ENCODE measurements at places on chromosomes 4 and X. TPM values are rescaled to one million over a fixed set of nuclear protein-coding genes. Genes with fewer than 3 reads are reported as not detected.
A peak's percentile ranks its signal among the peaks of the same experiment; 100 is the strongest.

DNA sequence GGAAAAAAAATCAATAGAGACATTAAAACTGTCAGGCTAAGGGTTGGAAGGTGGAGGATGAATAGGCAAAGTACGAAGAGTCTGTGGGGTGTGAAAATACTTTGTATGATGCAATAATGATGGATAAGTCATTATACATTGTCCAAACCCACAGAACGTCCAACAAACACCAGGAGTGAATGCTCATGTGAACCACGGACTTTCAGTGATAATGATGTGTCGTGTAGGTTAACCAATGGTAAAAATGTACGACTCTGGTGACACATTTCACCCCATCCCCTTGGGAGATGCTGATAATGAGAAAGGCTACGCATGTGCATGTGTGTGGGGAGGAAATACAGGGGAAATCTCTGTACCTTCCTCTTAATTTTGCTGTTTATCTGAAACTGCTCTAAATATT is 665.2 kb downstream of the FAT4 start:
- DNase-seq, result no peak
- H3K4me1 ChIP-seq, result no peaks in the 10 kb centered on the region
- H3K27ac ChIP-seq, result no peak overlapping the region
- no peak overlapping the region for H3K4me3 ChIP-seq
- no peaks in the 10 kb centered on the region for H3K36me3 ChIP-seq

DNA sequence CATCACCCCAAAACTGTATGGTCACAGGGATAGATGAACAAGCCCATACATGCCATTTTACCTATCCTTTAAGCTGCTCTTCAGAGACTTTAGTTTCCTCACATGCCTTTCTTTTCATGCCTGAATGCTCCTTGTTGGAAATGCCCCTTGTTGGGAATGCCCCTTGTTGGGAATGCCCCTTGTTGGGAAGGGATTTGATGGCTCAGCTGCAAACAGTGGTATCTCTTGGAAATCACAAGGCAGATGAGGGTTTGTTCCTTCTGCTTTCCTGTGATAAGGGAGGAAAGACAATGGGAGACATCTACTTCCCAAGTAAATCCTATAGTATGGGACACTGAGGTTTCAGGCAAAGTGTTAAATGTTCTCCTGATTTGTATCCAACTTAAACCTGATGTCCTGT is 11.5 kb downstream of the CXCL2 start:
- no peaks in the 10 kb centered on the region for H3K4me1 ChIP-seq
- H3K27ac ChIP-seq, result no peak overlapping the region
- no peak overlapping the region for H3K4me3 ChIP-seq
- peaks cover 9% of the 10 kb centered on the region for H3K27me3 ChIP-seq

DNA sequence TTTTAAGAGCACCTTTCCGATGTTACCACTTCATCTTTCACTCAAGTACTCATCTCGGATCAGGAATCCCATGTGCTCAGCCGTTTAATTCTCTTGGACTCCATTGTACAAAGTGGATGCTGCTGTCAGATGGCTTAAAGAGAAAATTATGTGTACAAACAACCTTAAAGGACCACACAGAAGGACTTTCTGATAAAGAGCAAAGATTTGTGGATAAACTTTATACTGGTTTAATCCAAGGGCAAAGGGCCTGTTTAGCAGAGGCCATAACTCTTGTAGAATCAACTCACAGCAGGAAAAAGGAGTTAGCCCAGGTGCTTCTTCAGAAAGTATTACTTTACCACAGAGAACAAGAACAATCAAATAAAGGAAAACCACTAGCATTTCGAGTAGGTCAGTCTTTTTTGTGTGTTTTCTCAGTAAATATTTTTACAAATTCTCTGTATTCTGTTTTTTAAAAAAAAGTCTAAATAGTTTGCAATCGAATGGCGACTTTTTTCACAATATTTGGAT is 20.1 kb downstream of the MMAA start:
- H3K27me3 ChIP-seq, result no peaks in the 10 kb centered on the region
- H3K4me1 ChIP-seq, result no peaks in the 10 kb centered on the region
- no peak overlapping the region for H3K4me3 ChIP-seq
- peaks cover 8% of the 10 kb centered on the region for H3K36me3 ChIP-seq
- H3K27ac ChIP-seq, result no peak overlapping the region

GRCh38 chrX:101393530-101394305 is 2.9 kb downstream of the RPL36A start:
- no peak overlapping the region for H3K4me3 ChIP-seq
- H3K27ac ChIP-seq, result peak overlapping the region; percentile 53
- H3K4me1 ChIP-seq, result peaks cover 31% of the 10 kb centered on the region

GRCh38 chr4:184850018-184850417 is 24.2 kb upstream of the ACSL1 start:
- no peak overlapping the region for H3K4me3 ChIP-seq
- DNase-seq, result no peak
- peaks cover 15% of the 10 kb centered on the region for H3K4me1 ChIP-seq
- no peaks in the 10 kb centered on the region for H3K36me3 ChIP-seq
- no peak overlapping the region for H3K27ac ChIP-seq
- H3K27me3 ChIP-seq, result no peaks in the 10 kb centered on the region

DNA sequence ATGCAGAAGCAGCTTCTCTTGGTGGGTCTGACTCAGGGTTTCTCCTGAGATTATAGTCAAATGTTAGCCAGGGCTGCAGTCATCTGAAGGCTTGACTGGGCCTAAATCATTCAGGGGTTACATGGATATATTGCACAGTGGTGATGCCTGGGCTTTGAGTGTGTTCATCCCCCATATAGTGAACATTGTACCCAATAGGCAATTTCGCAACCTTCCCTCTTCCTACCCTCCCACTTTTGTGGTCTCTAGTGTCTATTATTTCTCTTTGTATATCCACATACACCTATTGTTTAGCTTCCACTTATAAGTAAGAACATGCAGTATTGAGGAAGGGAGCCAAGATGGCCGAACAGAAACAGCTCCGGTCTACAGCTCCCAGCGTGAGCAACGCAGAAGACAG is 90.3 kb upstream of the CAMK2D start:
- no peak for DNase-seq
- peaks cover 20% of the 10 kb centered on the region for H3K27me3 ChIP-seq
- no peaks in the 10 kb centered on the region for H3K36me3 ChIP-seq
- H3K4me1 ChIP-seq, result no peaks in the 10 kb centered on the region
- no peak overlapping the region for H3K27ac ChIP-seq

DNA sequence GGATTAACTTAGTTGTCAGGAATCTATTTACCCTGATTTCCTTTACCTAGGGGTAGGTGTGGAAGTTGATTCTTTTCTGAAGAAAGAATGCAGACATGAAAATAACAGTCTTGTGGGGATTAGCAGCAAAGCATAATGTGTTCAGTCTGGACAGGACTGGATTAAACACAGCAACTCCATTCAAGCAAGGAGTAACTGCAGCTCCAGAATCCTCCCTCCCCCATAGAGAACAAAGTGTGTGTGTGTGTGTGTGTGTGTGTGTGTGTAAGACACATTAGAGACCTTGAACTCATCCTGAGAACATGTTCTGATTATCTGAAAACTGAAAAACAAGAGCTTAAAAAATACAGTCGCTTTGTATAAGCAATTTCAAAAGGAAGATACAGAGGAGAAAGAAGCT is 9.3 kb downstream of the C4orf54 start:
- no peak for DNase-seq
- H3K36me3 ChIP-seq, result no peaks in the 10 kb centered on the region
- no peaks in the 10 kb centered on the region for H3K4me1 ChIP-seq
- no peak overlapping the region for H3K27ac ChIP-seq
- peaks cover 10% of the 10 kb centered on the region for H3K27me3 ChIP-seq
- H3K4me3 ChIP-seq, result no peak overlapping the region

- no peaks in the 10 kb centered on the region for H3K27me3 ChIP-seq
- no peaks in the 10 kb centered on the region for H3K36me3 ChIP-seq
- H3K4me3 ChIP-seq, result no peak overlapping the region
- H3K4me1 ChIP-seq, result no peaks in the 10 kb centered on the region
- H3K27ac ChIP-seq, result no peak overlapping the region
These were observed 371.9 kb upstream of the PITX2 start for GRCh38 chr4:110994781-110995180.

DNA sequence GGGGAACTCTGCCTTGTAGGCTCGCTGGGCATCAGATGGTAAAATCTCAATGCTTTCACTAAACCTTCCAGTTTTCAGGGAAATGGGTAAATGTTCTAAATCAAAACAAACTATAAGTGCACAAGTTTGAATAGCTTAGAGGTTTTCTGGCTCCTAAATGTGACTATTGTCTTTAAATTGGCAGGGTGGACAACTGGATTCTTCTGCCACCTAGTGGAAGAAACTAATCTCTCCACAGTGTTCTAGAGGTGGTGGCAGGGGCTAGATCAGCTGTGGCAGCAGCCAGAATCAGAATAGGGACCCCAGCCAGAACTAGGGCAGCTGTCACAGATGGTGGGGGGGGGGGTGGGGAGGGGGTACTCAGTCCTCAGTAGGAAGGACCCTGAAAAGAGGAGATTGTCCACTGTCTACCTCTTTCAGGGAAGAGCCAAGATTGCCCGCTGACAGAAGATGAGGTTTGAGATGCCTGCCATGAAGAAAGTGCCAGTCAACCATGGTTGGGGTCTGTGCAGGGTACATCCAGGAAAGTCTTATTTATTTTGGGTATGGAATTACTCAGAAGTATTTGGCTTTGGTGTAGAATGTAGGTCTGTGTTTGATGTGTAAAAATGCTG is 201.4 kb downstream of the CCNG2 start:
- H3K36me3 ChIP-seq, result no peaks in the 10 kb centered on the region
- H3K27me3 ChIP-seq, result no peaks in the 10 kb centered on the region
- H3K4me1 ChIP-seq, result peaks cover 24% of the 10 kb centered on the region
- peak; percentile 4 for DNase-seq

DNA sequence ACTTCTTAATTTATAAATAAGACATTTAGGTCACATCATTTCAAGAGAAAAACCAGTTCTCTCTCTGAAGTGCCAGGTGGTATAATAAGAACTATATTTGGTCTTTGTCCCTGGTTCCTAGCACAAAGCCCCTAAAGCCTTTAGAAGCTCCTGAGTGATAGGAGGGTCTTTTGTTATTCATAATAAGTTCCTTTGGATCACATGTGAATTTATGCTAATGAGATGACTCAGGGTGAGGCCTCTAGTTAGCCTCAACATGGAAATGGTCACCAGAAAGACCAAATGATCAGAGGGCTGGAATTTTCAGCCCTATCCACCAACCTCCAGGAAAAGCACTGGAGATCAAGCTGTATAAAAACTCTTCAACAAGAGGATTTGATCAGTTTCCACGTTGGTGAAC is 68.1 kb upstream of the BLTP1 start:
- no peak overlapping the region for H3K27ac ChIP-seq
- DNase-seq, result no peak
- H3K36me3 ChIP-seq, result no peaks in the 10 kb centered on the region
- H3K27me3 ChIP-seq, result peaks cover 26% of the 10 kb centered on the region
- no peaks in the 10 kb centered on the region for H3K4me1 ChIP-seq

DNA sequence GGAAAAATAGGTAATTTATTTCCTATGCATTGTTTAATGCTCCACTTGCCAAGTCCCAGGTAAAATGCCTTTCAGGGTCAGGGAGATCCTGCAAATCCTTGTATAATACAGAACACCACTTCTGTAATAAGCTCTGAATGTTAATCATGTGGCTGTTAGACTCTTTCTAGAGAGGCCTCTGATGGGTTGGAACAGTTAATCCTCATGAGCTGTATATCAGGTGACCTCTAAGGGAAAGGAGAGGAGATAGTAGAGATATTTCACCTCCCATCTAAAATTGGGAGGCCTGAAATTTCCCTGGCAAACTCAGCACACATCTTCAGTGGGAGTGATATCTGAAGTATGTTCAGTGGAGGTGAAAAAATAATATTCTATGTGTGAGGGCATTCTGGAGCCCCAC is 210.6 kb upstream of the WDFY3 start:
- H3K4me3 ChIP-seq, result no peak overlapping the region
- no peaks in the 10 kb centered on the region for H3K27me3 ChIP-seq
- no peak for DNase-seq

- H3K27me3 ChIP-seq, result peaks cover 5% of the 10 kb centered on the region
- H3K27ac ChIP-seq, result no peak overlapping the region
- H3K36me3 ChIP-seq, result no peaks in the 10 kb centered on the region
- DNase-seq, result no peak
- H3K4me3 ChIP-seq, result no peak overlapping the region
- no peaks in the 10 kb centered on the region for H3K4me1 ChIP-seq
These were observed 3.9 kb upstream of the CHRNA9 start for GRCh38 chr4:40331101-40331745.

- H3K36me3 ChIP-seq, result no peaks in the 10 kb centered on the region
- DNase-seq, result no peak
- peak within 1 kb of the TSS; percentile 63 for H3K27ac ChIP-seq
- H3K27me3 ChIP-seq, result peaks cover 24% of the 10 kb centered on the region
These were observed at the start of gene CCDC158 for GRCh38 chr4:76420762-76421581. Gene CCDC158 (minus strand): TSS chr4:76421141. CDS start chr4:76403207, 17,934 bp downstream.

DNA sequence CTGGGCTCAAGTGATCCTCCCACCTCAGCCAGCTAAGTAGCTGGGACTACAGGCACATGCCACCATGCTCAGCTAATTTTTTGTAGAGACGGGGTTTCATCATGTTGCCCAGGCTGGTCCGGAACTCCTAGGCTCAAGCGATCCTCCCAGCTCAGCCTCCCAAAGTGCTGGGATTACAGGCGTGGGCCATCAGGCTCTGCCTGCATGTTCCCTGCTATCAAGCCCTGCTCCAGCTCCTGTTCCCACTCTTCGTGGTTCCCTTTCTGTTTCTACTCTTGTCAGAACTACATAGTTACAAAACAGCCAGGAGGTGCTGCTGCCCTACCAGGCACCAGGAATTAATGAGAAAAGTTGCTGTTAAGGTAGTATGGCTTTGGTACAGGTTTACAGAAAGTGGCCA is 8.7 kb downstream of the TIMP1 start:
- DNase-seq, result no peak
- no peaks in the 10 kb centered on the region for H3K27me3 ChIP-seq
- H3K4me3 ChIP-seq, result no peak overlapping the region
- H3K27ac ChIP-seq, result no peak overlapping the region
- no peaks in the 10 kb centered on the region for H3K4me1 ChIP-seq
- H3K36me3 ChIP-seq, result no peaks in the 10 kb centered on the region

GRCh38 chr4:7943211-7943610 is 3.5 kb upstream of the AFAP1 start:
- no peak for DNase-seq
- H3K27me3 ChIP-seq, result peaks cover 50% of the 10 kb centered on the region
- H3K36me3 ChIP-seq, result no peaks in the 10 kb centered on the region
- no peak overlapping the region for H3K27ac ChIP-seq
- H3K4me3 ChIP-seq, result no peak overlapping the region
- H3K4me1 ChIP-seq, result peaks cover 3% of the 10 kb centered on the region

GRCh38 chr4:11698033-11698432 is 269.3 kb upstream of the HS3ST1 start:
- H3K27me3 ChIP-seq, result peaks cover 6% of the 10 kb centered on the region
- H3K4me1 ChIP-seq, result no peaks in the 10 kb centered on the region
- no peak for DNase-seq
- no peak overlapping the region for H3K4me3 ChIP-seq

GRCh38 chrX:135512508-135513129 is 7.8 kb upstream of the INTS6L start:
- H3K27ac ChIP-seq, result no peak overlapping the region
- no peak overlapping the region for H3K4me3 ChIP-seq
- H3K27me3 ChIP-seq, result no peaks in the 10 kb centered on the region

- H3K27me3 ChIP-seq, result peaks cover 18% of the 10 kb centered on the region
- H3K27ac ChIP-seq, result no peak overlapping the region
- DNase-seq, result no peak
- H3K4me3 ChIP-seq, result peak overlapping the region; percentile 47
- H3K4me1 ChIP-seq, result peaks cover 6% of the 10 kb centered on the region
These were observed 4.2 kb downstream of the NKX1-1 start for GRCh38 chr4:1402021-1402515.

POLA1 gene
- polyA plus RNA-seq, result 5.3 TPM

GAB3 gene
- polyA plus RNA-seq, result 3.2 TPM

APBB2 gene
- polyA plus RNA-seq, result 23.5 TPM

CSAG1 gene
- not detected for polyA plus RNA-seq

SOX3 gene
- not detected for polyA plus RNA-seq

TMLHE gene
- polyA plus RNA-seq, result 32.2 TPM

PABPC1L2A gene
- not detected for polyA plus RNA-seq

FMR1NB gene
- polyA plus RNA-seq, result not detected

GPRASP1 gene
- polyA plus RNA-seq, result 3.5 TPM

CLGN gene
- polyA plus RNA-seq, result not detected

ASB5 gene
- not detected for polyA plus RNA-seq
